ENCODE measurements at places on chromosomes 3 and 15. TPM values are rescaled to one million over a fixed set of nuclear protein-coding genes. Genes with fewer than 3 reads are reported as not detected.

DNA sequence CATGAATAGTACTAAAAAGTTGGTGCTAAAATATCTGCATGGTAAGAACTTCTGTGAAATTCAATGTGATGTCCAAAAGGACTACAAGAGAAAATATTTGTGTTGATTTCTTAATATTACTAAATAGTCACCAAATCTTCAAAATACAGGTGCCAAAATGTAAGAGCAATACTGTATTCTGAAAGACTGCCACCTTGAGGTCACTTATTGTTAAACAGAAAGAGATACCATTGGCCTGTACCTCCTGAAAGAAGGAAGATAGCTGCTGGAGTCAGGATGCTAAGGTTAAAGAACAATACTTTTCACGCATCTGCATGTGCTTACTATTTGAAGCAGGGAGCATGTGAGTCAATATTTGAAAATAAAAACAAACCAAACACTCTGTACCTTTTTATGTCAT is 72.0 kb upstream of the LSAMP start:
- no peak for DNase-seq

DNA sequence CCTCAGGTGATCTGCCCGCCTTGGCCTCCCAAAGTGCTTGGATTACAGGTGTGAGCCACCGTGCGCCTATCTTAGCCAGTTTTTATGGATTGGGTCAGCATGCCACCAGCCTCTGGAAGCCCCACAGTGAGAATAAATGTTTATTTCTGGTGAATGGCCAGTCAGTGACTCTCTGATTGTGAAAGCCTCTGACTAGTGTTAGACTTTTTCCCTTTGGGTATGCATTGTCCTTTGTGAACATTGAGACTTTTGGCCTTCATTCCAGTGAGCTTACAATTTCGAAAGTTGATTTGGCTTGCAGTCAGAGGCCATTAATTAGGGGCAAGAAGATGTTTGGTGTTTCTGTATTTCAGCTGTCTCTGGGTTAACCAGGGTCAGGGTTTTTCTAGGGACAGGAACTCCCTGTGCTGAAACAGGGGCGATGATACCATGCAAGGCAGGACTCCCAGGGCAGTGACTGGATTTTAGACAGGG is 274.5 kb upstream of the C2CD4B start:
- DNase-seq: no peak

DNA sequence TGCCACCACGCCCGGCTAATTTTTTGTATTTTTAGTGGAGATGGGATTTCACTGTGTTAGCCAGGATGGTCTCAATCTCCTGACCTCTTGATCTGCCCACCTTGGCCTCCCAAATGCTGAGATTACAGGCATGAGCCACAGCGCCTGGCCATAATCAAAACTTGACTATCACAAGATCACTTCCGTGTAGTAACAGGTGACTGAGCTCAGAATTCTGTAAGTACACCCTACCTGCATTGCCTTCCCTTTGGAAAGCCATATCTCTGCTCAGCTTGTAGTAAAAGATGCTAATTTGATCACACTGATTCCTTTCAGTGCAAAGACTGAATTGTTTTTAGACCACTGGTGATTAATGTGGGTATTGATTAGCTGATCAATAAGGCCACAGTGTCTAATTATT is 167.1 kb downstream of the SHOX2 start:
- no peak for DNase-seq

IL5RA gene
- polyA plus RNA-seq: 0.41 TPM

TMEM266 gene
- polyA plus RNA-seq: 12.0 TPM

DNA sequence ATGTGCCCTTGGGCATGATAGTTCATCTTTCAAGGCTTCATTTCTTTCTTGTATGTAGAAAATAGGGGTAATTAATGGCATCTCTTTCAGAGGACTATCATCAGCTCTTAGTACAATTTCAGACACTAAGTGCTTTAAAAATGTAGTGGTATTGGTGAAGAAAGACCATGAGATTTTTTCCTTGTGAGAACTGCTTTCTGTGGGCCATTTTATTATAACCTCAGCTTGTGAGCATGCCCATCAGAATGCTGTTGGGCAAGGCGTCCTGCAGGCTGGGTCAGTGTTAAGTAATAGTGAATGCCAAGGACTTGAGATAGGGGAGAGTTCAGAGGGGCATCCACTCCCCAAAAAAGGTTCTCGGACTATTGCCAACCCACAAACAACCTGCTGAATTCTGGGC is 187.9 kb downstream of the GHSR start:
- DNase-seq: no peak

- no peak for DNase-seq
These were observed 321.2 kb downstream of the RBMS3 start for GRCh38 chr3:29601861-29602585.

- no peak for DNase-seq
These were observed 503.9 kb upstream of the MDFIC2 start for GRCh38 chr3:70816346-70816745.

GRCh38 chr15:79431636-79432344 is at the start of gene MINAR1:
TSS of gene MINAR1 (plus strand) at chr15:79432336. CDS start at chr15:79456148, 23,812 bp downstream.
- DNase-seq: no peak

DNA sequence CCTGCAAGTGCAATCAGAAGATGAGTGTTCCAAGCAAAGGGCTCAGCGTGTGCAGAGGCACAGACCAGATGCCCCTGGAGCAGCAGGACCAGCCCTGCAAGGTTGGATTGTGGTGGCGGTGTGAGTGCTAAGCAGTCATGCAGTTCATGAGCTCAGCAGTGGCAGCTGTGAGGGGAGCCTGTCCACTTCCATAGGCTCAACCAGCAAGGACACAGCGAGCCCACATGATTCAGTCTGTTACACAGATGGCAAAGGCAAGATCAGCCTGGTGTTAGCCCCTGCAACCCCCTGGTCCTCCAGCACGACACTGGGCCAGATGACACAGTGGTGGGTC is 95.9 kb upstream of the PRR23E start:
- DNase-seq: no peak

Measured in left renal cortex interstitium (tissue), 4 donors.